ENCODE measurements at places on chromosomes 6 and 20.

GRCh38 chr20:60461993-60462392 is 503.8 kb downstream of the CDH26 start:
- no peak for DNase-seq

- DNase-seq = no peak
These were observed 23.2 kb upstream of the ARMH2 start for GRCh38 chr6:24821860-24822444.

DNA sequence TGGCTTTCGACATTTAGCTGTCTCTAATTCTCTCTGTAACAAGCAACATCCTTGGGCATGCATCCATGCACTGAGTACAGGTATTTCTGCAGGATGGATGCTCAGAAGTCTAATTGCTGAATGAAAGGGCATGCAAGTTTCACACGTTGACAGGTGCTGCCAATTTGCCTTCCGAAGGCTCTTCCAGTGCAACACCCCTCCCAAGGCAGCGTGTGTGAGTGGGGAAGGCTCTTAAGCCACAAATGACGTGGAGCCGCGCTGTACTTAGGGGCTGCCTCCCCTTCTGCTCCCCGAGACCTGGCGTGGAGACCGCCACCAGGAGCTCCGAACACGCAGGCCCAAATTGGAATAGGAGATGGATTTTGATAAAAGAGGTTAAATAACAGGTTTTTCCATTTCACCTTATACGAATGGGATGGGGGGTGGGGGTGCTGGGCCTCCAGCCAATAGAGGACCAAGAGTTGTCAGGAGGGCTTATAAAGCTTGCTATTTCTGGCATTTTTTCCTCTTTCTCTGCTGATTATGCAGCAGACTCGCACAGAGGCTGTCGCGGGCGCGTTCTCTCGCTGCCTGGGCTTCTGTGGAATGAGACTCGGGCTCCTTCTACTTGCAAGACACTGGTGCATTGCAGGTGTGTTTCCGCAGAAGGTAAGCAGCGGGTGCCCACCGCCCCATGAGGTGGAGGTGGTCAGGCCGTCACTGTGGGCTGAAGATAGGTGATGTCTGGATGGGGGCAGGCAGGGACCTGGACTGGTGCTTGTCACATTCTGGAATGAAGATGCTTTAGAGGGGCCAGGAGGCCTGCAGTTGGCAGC is 30.9 kb downstream of the TOX2 start:
- DNase-seq = no peak

- no peak for DNase-seq
These were observed 547.5 kb upstream of the ADGRB3 start for GRCh38 chr6:68087399-68088133.

GRCh38 chr6:79750806-79751205 is 119.7 kb downstream of the SH3BGRL2 start:
- peak; percentile 69 for DNase-seq

DNA sequence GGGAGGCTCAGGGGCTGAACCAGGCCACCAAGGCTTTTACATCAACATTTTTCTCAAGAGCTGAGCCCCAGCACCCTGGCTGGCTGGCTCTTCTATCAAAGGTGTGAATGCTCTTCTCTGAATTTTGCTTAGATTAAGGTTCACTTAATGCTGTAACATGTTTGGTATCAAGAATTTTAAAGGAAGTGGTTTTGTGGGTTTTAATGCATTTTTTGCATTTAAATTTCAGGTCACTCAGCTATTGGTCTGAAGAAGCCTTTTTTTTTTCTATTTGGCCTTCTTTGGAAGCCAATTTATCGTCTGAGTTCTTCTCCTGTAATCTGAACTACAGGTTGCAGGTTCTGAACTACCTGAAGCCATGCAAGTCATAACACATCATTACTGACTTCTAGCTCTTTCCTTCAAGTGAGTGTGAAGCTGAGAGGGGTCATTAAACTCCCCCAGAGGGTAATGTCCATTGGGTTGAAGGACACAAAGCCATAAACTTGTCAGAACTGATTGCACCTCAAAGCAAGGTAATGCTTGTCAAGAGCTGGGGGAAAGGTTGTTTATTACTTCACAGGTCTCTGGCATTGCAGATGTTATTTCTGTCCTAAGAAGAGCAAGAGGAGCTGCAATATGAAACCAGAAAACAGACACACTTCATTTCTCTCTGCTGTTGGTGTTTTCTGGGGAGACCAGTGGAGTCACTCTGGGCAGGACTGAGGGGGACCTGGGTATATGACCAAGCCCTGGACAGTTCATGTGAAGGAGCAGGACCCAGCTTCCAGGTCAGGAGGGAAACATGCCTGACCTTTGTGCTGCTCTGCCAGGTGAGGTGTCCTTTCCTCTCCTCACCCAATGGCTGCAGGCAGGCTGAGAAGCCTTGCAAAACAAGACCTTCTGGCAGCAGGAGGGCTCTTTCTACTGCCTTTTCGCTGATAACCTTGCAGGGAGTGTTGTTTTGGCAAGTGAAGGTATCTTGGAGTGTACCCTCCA is 26.1 kb upstream of the NEDD9 start:
- no peak for DNase-seq

Data from NCI-H2081 (cell line).